NCI-H2081 (cell line): ENCODE measurements at places on chromosomes 2 and 18.
A peak's percentile ranks its signal among the peaks of the same experiment; 100 is the strongest.

DNA sequence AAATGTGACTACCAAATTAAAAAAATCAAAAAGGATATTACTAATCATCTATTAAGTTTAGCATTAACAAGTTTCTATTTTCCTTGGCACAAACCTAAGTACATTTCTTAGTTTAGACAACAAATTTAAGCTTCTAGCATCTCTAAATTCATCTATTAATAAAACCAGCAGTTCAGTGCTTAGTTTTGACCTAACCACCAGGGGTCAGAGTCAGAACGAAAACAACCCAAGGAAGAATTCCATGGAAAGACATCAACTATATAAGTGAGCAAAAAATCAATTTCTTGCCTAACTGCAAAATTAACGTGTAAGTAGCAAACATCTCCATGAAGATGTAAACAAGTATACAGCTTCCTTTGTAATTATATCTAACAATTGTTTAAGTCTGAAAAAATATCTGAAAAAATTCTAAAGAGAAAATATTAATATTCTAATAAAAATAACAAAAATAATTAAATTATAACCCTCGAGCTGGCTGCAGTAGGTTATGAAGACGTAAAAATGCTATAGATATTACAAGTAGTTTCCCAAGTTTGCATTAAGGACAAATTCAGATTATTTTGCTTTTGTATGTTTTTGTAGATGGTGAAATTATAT is 83.7 kb downstream of the CERKL start:
- DNase-seq, result peak; percentile 12

- DNase-seq, result no peak
Measured at GRCh38 chr2:112627060-112628040, 18.4 kb upstream of the SLC20A1 start.

DNA sequence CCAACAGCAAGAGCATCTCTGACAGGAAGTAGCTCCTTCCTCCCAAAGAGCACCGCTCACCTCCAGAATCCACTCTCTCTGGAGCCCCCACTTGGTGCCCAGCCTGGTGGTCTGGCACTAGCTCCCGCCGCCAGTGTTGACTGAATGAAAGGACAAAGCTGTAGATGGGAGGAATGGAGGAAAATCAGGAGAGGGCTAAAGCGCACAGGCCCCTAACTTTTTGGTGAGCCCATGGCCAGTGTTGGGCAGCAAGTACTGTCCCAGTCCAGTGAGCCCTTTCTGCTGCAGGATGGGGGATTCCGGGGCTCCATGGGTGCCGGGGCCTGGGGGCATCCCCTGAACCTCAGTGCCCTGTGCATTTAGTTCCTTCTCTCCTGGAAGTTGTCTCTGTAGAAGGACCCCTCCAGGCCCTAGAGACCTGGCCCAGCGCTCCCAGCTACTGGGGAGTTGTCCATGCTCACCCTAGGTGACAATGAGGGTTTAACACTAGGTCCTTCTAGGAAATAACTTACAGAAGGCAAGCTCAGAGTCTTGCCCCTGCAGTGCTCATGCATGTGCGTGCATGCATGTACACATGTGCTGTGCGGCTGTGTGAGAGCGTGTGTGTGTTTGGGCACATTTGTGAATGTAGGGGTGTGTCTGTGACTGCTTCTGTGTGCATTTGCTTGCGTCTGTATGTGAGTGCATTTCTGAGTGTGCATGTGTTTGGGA is 33.6 kb downstream of the GLI2 start:
- no peak for DNase-seq

DNA sequence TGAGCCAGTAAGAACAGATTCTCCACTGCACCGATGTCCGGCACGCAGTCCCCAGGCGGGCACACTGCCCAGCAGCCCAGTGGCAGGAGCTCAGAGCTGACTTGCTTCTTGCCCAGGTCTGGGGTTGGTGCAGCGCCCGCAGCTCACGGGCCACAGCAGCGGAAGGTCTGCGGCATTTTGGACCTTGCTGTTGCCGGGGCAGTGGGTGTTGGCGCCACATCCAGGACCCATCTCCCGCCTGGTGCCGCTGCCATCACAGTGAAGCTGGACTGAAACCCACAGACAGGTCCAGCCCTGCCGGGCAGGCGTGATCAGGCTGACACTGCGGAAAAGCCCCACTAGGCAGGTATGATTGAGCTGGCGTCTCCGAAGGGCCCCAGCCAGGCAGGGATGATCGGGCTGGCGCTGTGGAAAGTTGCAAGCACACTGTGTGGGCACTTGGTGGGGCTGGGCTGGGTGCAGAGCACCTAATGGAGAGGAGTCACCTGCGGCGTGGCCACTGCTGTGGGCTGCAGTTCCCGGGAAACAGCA is 75.5 kb downstream of the SLC66A2 start:
- no peak for DNase-seq

DNA sequence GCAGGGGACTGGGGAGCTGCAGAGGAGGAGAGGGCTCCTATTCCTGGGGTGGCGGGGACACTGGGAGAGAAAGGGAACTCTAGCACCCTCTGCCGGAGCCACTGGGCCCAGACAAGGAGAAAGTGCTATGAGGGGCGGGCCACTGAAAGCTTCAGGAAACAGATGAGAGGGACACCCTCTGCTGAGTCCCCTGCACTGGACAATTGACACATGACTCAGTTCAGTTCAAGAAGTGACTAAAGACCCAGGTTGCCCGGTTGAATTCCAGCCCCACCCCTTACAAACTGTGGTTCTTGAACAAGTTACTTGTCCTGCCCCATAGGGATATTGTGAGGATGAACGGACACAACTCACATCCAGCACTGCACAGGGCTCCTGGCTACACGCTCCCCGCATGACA is 5.0 kb downstream of the RUFY4 start:
- no peak for DNase-seq

DNA sequence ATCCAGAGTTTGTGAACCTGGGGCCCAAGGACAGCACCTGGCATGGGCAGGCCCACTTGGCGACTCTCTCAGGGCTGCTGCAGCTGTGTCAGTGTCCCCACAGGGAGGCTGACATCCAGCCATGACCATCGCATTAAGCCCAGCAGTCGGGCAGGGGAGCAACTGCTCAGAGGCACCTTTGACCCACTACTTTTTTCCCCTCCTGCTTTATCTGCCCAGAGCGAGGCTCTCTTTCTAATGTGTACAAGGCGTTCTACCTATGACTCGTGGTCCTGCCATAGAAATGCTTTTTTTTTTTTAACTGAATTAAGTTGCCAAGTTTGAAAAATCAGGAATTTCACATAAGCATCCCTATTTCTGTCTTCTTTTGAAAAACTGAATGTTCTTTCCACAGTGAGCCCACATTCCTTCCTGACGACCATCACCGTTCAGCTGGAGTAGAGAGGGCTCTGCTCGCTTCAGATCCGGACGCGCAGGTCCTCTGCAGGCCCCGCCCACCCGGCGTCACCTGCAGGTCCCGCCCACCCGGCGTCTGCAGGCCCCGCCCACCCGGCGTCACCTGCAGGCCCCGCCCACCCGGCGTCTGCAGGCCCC is 403 bp upstream of the CLUL1 start:
- DNase-seq, result peak; percentile 87

- no peak for DNase-seq
Measured at GRCh38 chr2:118723394-118723793, 124.1 kb downstream of the EN1 start.

- DNase-seq, result no peak
Measured at GRCh38 chr2:52629944-52630343, 1137.7 kb upstream of the CHAC2 start.

DNA sequence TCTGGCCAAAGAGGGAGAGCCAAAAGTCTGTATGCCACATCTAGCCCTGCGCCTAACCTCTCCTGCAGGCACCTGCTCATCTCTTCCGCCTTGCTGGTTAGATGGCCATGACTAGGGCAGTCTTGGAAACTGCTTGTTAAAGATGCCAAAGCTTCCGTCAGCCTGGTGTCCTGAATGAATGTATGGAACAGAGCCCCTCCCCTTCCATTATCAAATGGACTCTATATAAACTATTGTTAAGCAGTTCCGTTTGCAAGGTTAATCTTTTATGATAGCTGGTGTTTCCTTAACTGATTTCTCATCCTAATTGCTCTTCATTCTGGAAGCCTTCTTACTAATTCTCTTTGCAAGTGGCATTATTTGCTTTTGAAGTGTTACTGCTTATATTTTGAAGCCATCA is 87.1 kb downstream of the ATP9B start:
- DNase-seq, result no peak

DNA sequence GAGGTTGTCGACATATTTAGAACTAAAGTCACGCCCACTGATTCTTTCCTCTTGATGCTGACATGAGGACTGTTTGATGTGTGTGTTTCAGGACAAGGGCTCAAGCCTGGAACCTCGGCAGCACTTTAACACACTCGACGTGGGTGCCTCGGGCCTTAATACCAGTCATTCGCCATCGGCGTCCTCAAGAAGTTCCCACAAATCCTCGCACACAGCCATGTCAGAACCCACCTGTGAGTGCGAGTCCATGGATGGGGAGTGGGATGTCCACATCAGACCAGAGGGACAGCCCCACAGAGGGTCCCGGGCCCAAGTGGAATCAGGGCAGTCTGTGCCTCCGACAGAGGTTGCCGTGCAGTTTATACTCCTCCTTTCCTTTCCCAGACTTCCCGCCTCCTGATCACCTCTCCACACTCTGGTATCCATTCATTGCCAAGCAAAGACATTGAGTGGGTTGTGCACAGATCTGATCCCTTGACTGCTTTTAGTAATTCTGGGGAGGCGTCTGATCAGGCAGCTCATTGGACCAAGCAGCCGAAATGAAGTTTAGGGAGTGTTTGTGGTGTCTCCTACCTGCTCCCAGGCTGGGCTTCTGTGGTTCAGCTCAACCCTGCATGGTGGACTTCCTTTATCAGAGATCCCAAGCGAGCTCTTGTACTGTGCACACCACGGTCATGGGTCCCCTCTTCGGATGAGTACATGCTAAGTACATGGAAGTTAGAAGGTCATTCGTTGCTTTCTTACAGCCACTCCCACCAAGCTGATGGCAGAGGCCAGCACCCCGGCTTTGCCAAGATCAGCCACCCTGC is 27.2 kb upstream of the RPL31 start:
- no peak for DNase-seq

DNA sequence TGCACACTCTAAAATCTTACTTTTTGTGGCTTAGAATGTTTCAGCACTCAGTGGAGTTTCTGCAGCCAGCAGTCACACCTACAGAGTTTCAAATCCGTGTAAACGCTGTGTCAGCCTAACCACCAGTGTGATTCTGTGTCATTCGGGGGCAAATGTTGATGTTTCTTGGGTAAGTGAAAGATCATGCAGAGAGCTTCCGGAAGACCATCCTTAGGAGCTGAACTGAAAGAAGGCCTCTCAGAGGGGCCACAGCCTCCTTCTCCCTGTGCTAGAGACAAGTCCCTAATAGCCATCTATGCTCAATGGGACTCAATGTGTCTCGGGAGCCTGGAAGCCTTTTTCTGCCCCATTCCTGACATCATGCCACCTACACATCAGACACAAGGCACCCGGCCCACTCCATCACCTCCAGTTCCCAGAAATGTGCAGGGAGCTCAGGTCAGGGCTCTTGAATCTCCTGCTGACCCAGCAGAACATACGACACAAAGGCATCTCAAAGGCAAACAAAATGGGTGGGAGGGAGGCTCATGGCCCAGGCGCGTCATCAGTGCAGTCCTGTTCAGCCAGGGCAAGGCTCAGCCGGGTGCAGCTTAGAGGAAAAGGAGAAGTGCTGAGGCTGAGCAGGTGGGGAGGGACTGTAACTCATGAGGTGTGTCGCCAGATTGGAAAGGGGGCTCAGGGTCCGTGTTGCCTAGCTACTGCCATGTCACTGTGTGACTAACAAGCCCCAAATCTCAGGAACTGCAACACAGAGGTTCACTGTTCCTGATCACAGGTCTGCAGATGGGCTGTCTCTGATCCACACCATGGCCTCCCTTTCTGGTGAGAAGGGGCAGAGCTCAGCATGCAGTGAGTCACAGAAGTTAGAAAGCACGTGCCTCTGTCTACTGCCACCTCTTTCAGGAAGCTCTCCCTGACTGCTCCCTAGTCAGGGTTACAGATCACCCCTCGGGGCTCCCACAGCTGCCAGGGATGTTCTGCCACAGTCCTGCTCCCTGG is 82.0 kb downstream of the SMAD7 start:
- DNase-seq, result no peak

DNA sequence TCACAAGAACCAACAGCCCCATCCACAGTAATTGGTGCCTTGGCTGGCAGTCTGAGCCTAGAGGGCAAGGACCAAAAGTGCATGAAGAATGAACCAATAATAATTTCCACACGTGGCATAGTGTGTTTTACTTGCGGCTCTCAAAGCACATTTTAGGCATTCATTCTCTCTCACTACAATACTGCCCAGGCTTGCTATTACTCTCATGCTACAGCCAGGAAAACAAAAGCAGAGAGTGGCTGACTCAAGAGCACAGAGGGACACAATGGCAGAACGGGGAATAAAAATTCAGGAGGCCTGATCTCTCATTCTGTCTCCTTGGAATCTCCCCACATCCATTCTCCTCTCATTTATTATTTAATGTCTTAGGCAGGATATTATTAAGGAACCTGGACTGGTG is 57.0 kb upstream of the NOL4 start:
- DNase-seq, result peak; percentile 96

DNA sequence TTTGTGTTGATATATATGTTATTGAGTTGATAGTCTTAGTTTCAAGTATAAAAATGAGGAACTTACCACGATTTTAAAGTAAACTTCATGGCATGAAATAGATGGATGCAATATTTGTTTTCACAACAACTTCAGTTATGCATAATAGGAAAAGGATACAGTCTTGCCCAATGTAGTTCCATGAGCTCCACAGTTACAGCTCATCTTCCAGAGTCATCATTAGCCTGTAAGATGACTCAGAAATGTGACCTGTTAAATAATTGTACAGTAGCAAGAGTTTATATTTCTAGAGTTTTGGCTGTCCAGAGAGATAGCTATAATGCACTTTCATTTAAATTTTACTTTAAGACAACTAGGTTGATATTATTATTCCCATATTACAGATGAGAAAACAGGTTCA is 80.9 kb upstream of the ARHGAP28 start:
- no peak for DNase-seq

GRCh38 chr2:8433390-8433789 is 248.5 kb upstream of the ID2 start:
- no peak for DNase-seq

- DNase-seq, result no peak
Measured at GRCh38 chr2:48855142-48855541, 99.6 kb upstream of the LHCGR start.

DNA sequence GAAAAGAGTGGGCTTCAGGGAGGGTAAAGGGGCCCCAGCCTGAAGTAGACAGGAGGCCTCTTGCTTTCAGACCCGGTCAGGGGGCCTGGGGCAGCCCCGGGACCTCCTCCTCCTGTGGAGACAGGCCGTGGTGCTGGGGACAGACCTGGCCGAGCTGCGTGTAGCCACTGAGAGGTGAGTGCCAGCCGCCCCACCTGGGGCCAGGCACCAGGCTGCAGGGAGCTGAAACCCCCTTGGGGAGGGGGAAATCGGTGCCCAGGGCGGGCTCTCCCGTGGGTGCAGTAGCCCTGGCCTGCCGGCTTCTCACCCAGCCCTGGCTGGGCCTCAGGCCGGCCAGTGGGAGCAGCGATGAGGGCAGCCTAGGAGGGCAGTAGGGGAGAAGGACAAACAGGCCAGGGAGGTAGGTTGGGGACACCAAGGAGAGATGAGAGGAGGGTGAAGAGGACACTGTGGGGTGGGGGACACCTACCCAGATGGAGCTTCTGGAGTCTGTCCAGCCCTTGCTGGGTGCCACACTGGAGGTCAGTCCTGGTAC is 24.0 kb downstream of the CROCC2 start:
- DNase-seq, result no peak

GRCh38 chr18:63253428-63254372 is 65.9 kb downstream of the BCL2 start:
- no peak for DNase-seq

GRCh38 chr18:34709750-34710441 is at the start of gene DTNA:
DTNA (plus strand) TSS chr18:34710298; CDS start chr18:34755977, 45,679 bp downstream.
- DNase-seq, result peak; percentile 68

- no peak for DNase-seq
Measured at GRCh38 chr18:71846716-71847115, 697.4 kb downstream of the CBLN2 start.

GRCh38 chr2:192657362-192657761 is 462.6 kb upstream of the TMEFF2 start:
- no peak for DNase-seq
